Right lobe of liver (tissue), 6 donors: ENCODE measurements at places on chromosomes 13 and 19. TPM values are rescaled to one million over a fixed set of nuclear protein-coding genes. Genes with fewer than 3 reads are reported as not detected.
A peak's percentile ranks its signal among the peaks of the same experiment; 100 is the strongest.

GRCh38 chr13:86572115-86572514, 772.9 kb upstream of the SLITRK6 start:
- no peak overlapping the region for H3K4me3 ChIP-seq
- H3K27me3 ChIP-seq, result no peaks in the 10 kb centered on the region
- DNase-seq, result no peak
- no peaks in the 10 kb centered on the region for H3K4me1 ChIP-seq
- no peaks in the 10 kb centered on the region for H3K36me3 ChIP-seq

GRCh38 chr19:3669947-3670795, 30.1 kb downstream of the PIP5K1C start:
- H3K4me1 ChIP-seq, result no peaks in the 10 kb centered on the region
- no peaks in the 10 kb centered on the region for H3K27me3 ChIP-seq
- DNase-seq, result peak; percentile 57
- H3K27ac ChIP-seq, result peak overlapping the region; percentile 58
- no peaks in the 10 kb centered on the region for H3K36me3 ChIP-seq
- H3K4me3 ChIP-seq, result no peak overlapping the region

- peaks cover 36% of the 10 kb centered on the region for H3K4me1 ChIP-seq
- DNase-seq, result no peak
- H3K4me3 ChIP-seq, result peak overlapping the region; percentile 93
- H3K36me3 ChIP-seq, result no peaks in the 10 kb centered on the region
These were observed 574 bp downstream of the SH3GL1 start for GRCh38 chr19:4399812-4400134.

The ZNF90 gene
- 0.18 TPM for total RNA-seq

DNA sequence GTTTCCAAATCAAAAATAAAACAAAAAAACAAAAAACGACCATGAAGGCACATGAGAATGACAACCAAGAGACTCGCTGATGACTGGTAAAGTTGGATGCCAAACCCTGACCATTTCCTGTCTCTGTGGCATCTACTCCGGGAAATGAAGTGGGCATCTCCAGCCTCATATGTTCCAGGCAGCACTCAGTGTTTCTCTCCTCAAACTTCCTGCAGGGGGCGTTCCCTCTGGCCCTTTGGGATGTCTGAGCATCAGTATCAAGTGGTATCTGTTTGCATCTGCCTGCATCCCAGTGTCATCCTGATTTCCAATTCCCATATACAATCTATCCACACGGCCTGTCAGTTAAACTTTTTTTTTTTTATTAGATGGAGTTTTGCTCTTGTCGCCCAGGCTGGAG, 9.8 kb upstream of the SIGLEC12 start:
- no peak overlapping the region for H3K4me3 ChIP-seq
- H3K27me3 ChIP-seq, result no peaks in the 10 kb centered on the region
- no peaks in the 10 kb centered on the region for H3K4me1 ChIP-seq
- no peak overlapping the region for H3K27ac ChIP-seq
- DNase-seq, result no peak

The DIAPH3 gene
- total RNA-seq, result not detected

- H3K4me3 ChIP-seq, result no peak overlapping the region
- H3K27ac ChIP-seq, result no peak overlapping the region
- H3K36me3 ChIP-seq, result no peaks in the 10 kb centered on the region
- DNase-seq, result no peak
- H3K4me1 ChIP-seq, result no peaks in the 10 kb centered on the region
These were observed 72.2 kb downstream of the CDADC1 start for GRCh38 chr13:49319951-49320350.

- DNase-seq, result no peak
- no peaks in the 10 kb centered on the region for H3K36me3 ChIP-seq
- H3K4me3 ChIP-seq, result peak overlapping the region; percentile 25
These were observed 764 bp downstream of the CLEC11A start for GRCh38 chr19:50723735-50724521.
